ENCODE measurements at places on chromosomes 16 and 17.

- H3K27me3 ChIP-seq, result peaks cover 3% of the 10 kb centered on the region
- peaks cover 15% of the 10 kb centered on the region for H3K36me3 ChIP-seq
- peaks cover 7% of the 10 kb centered on the region for H3K4me1 ChIP-seq
Measured at GRCh38 chr16:67105246-67105645, 4.5 kb upstream of the PHAF1 start.

GRCh38 chr17:46038414-46038813 is 39.4 kb downstream of the STH start:
- H3K4me1 ChIP-seq, result peaks cover 3% of the 10 kb centered on the region
- H3K4me3 ChIP-seq, result no peak overlapping the region
- no peaks in the 10 kb centered on the region for H3K27me3 ChIP-seq
- H3K27ac ChIP-seq, result peak overlapping the region; percentile 15
- DNase-seq, result no peak

GRCh38 chr16:55294931-55295342 is 29.1 kb upstream of the IRX6 start:
- DNase-seq, result no peak
- no peaks in the 10 kb centered on the region for H3K27me3 ChIP-seq
- H3K36me3 ChIP-seq, result no peaks in the 10 kb centered on the region
- H3K4me3 ChIP-seq, result no peak overlapping the region
- no peaks in the 10 kb centered on the region for H3K4me1 ChIP-seq

DNA sequence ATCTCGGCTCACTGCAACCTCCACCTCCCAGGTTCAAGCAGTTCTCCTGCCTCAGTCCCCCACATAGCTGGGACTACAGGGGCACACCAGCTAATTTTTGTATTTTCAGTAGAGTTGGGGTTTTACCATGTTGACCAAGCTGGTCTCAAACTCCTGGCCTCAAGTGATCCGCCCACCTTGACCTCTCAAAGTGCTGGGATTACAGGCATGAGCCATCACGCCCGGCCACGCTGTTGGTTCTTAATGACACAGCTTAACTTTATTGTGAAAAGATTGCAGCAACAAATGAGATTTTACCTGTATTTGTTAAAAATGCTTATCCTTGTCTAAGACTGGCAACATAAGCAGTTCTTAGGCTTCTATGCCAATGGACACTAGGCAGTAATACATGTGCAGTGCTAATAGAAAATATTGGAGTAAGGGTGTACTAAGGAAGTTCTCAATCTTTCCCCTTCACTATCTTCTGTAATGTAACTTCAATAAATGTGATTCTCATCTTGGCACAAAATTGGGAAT is 2.9 kb downstream of the UBB start:
- H3K36me3 ChIP-seq, result peaks cover 37% of the 10 kb centered on the region
- peaks cover 20% of the 10 kb centered on the region for H3K27me3 ChIP-seq
- peaks cover 55% of the 10 kb centered on the region for H3K4me1 ChIP-seq

- DNase-seq, result no peak
- H3K27ac ChIP-seq, result no peak overlapping the region
- H3K36me3 ChIP-seq, result no peaks in the 10 kb centered on the region
- no peak overlapping the region for H3K4me3 ChIP-seq
- H3K4me1 ChIP-seq, result no peaks in the 10 kb centered on the region
- H3K27me3 ChIP-seq, result peaks cover under 1% of the 10 kb centered on the region
Measured at GRCh38 chr17:21399474-21400186, 23.5 kb downstream of the KCNJ12 start.

DNA sequence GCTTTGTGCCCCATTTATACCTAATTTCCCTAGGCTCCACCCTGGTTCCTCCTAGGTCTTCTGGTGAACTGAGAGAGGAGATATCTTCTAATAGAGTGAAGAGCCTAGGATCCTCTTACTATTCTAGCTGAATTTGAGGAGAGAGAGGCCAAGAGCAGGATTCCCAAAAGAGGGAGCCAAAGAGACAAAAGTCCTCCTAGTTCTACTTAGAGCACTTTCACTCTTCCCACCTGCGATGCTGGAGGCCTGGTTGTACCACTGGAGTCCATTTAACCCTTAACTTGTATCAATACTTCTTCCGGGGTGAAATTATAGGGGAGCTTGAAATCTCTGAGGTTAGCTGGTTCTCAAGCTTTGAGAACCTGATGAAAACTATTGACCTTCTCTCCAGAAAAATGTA is 3.4 kb upstream of the SSH2 start:
- H3K27ac ChIP-seq, result no peak overlapping the region
- DNase-seq, result no peak
- H3K36me3 ChIP-seq, result peaks cover 1% of the 10 kb centered on the region
- H3K27me3 ChIP-seq, result no peaks in the 10 kb centered on the region

GRCh38 chr17:43363181-43363925 is 35.4 kb upstream of the ARL4D start:
- H3K27me3 ChIP-seq, result peaks cover 4% of the 10 kb centered on the region
- H3K27ac ChIP-seq, result no peak overlapping the region
- H3K4me1 ChIP-seq, result peaks cover 46% of the 10 kb centered on the region
- peaks cover 3% of the 10 kb centered on the region for H3K36me3 ChIP-seq
- DNase-seq, result no peak

GRCh38 chr17:77366558-77367245 is 225.9 kb downstream of the SEC14L1 start:
- H3K27me3 ChIP-seq, result peaks cover 64% of the 10 kb centered on the region
- no peaks in the 10 kb centered on the region for H3K36me3 ChIP-seq
- no peak for DNase-seq
- peaks cover 60% of the 10 kb centered on the region for H3K4me1 ChIP-seq
- no peak overlapping the region for H3K27ac ChIP-seq
- no peak overlapping the region for H3K4me3 ChIP-seq

DNA sequence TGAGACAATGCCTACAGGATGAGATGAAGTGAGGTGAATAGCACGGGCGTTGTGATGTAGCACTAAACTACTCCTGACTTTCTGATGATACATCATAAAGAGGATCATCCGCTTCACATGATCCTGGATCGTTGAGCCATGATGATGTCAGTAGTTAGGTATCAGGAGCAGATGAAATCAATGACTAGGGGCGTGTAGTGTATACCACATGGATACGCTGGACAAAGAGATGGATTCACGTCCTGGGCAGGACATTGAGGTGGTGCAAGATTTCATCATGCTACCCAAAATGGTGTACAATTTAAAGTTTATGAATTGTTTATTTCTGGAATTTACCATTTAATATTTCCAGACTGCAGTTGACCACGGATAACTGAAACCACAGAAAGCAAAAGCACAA is 156.6 kb downstream of the ANKFN1 start:
- peaks cover 4% of the 10 kb centered on the region for H3K27me3 ChIP-seq
- H3K36me3 ChIP-seq, result no peaks in the 10 kb centered on the region
- H3K4me1 ChIP-seq, result no peaks in the 10 kb centered on the region
- no peak for DNase-seq

Measured in activated naive CD4-positive, alpha-beta T cell treated with anti-CD3 and anti-CD28 coated beads, Interleukin-2, amount 10 ng/mL, durations not matched to agents 7 days and 5 days (primary cell).